ENCODE measurements at places on chromosomes 1 and 21.
A peak's percentile ranks its signal among the peaks of the same experiment; 100 is the strongest.

GRCh38 chr1:209692296-209692695 is 12.3 kb upstream of the HSD11B1 start:
- no peak for DNase-seq

DNA sequence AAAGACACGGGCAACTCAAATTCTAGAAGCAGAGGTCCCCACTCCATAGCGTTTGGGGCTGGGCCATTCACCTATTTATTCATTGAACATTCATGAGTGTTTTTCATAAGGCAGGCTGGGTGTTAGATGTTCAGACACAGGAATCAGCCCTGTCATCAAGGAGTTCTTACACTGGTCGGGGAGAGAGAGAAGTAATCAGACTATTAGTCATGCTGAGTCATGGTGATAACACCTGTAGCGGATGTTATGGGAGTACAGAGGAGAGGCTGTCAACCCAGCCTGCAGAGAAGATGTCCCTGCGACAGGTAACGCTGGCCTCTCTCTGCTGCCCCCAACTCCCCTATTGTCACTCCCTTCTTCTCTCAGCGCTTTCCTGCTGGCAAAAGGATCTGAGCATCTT is 17.2 kb downstream of the LY9 start:
- no peak for DNase-seq

- no peak for DNase-seq
Observed at GRCh38 chr1:29235955-29236711, at the start of gene PTPRU. Gene PTPRU, plus strand, starts transcription at chr1:29236522. Its CDS starts 123 bp downstream, at chr1:29236645.

DNA sequence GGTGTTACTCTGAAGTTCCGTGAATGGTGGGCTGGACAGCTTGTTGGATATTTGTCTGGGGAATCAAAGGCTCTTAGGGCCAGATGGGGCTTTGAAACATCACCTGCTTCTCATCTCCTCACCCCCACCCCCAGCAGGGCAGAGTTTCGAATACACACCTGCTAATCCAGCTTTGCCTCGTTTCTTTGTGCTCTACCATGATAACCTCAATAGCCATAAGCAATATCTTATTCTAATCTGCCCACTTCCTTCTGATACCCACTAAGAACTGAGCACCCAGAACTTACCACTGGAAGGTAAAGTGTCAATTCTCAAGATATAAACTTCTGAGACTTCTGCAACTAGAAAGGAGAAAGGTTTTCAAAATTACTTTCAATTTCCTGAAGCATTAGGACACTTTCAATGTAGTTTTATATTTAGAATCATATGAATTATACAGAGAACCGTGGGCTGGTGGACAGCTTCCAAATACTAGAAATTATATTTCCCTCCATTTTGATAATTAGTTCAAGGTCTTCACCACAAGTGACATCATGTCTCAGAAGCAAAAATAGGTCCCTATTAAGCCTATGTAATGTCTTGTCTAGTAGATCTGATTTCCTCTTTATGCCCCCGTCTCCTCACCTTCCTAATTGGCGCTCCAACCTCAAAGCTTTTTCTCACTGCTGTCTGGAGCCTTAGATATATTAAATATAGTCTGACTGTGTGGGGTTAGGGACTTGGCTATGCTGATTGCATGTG is 64.4 kb upstream of the NEK2 start:
- no peak for DNase-seq

- no peak for DNase-seq
Observed at GRCh38 chr1:21257431-21258135, 32.7 kb downstream of the ECE1 start.

- no peak for DNase-seq
Observed at GRCh38 chr1:181295217-181295616, 188.1 kb upstream of the CACNA1E start.

- no peak for DNase-seq
Observed at GRCh38 chr1:232470711-232471110, 159.2 kb downstream of the SIPA1L2 start.

DNA sequence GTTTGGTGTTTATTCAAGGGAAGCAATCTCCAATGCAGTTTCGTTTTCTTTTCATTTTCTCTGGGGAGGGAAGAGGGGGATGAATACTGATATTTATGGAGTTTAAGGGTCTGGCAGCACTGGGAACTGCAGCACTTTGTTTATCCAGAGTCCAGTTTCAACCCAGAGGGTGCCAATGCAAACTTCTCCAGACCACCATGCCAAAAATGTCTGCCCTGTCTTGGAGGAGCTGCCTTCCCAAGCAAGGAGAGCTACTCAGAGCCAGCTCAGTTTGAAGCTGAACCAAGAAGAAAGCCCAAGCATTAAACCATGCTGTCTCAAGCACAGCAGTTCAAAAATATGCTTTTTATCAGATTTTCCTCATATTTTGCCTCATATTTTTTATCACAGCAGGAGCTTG is 589.7 kb downstream of the LMO4 start:
- DNase-seq, result no peak

DNA sequence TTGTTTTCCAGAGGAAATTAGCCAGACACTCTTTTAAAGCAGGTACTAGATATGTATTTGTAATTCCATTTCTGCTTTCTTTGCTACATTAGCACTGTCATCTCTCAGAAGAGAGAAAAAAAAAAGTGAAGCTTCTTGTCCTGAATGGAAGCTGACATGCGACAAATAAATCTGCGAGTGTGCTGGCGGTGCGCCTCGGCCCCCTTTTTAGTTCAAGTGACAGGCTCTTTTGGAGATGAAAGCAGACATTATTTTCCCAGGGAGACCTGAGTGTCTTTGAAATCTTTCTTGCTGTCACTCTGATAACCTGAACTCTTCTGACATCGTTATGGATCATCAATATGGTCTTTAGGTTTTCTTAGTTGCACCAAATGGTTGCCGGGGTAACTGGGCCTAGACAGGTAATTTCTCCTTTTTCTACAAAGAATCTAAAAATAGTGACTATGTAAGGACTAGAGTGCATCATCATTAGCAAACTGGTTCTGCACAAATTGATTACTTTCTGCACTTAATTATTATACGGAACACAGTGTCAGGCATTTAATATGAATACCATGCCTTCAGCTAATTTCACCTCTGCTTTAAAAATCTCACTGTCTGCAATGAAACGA is 478.6 kb downstream of the PCP4 start:
- DNase-seq, result no peak

DNA sequence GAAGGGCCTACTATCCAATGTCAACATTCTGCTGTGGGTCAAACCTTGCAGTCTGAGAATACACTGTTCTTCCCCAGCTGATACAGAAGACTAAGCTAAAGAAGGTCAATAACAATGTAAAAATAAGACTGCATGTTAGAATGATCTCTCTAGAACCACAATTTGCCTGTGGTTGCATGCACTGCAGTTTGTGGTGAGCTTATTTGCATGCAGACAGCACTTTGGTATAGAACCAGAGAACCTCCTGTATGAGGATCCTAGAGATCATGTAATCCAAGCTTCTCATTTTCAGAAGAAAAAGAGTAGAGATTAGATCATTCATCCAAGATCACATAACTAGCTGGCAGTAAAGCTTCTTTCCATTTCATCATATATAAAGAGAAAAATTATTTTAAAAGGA is 15.8 kb downstream of the SYNJ1 start:
- DNase-seq, result no peak

DNA sequence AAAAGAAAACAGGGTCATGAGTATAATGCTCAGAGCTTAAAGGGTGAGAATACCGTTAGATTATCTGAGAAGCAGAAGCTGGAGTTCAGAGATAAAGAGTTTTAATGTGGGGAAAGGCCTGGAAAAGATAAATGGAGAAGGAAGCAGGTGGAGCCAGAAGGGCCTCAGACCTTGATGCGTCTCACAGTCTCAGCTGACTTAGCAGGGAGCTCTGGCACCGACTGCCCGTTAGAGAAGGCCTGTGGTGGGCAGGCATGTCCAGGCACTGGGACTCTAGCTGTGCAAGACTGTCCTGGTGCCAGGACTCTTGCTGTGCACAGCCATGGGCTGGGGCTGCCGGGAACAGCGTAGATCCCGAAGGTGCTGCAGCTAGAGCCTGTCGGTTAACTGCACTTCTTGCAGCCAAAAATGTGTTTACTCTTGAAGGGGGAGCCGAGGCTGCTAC is 3.8 kb upstream of the SLAMF9 start:
- DNase-seq, result no peak

DNA sequence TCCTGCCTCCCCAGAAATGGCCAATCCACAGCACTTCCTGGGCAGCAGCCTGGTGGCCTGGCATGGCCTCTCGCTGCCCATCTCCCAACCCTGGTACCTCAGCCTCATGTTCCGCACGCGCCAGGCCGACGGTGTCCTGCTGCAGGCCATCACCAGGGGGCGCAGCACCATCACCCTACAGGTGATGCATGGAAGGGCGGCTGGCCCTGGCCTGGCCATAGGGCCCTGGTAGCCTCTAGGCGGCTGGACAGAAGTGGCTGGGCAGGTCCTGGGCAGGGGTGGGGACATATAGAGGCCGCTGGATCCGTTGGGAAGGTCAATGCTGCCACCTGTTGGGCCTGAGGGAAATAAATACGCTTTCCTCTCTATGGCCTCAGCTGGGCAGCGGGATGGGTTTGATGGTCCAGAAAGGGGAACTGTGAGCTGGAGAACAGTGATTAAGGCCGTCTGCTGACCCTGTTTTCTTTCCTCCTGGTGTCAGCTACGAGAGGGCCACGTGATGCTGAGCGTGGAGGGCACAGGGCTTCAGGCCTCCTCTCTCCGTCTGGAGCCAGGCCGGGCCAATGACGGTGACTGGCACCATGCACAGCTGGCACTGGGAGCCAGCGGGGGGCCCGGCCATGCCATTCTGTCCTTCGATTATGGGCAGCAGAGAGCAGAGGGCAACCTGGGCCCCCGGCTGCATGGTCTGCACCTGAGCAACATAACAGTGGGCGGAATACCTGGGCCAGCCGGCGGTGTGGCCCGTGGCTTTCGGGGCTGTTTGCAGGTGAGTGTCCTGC is 14.4 kb downstream of the CELSR2 start:
- DNase-seq, result peak; percentile 60

- DNase-seq, result no peak
Observed at GRCh38 chr1:12485231-12486058, 132.6 kb downstream of the DHRS3 start.

DNA sequence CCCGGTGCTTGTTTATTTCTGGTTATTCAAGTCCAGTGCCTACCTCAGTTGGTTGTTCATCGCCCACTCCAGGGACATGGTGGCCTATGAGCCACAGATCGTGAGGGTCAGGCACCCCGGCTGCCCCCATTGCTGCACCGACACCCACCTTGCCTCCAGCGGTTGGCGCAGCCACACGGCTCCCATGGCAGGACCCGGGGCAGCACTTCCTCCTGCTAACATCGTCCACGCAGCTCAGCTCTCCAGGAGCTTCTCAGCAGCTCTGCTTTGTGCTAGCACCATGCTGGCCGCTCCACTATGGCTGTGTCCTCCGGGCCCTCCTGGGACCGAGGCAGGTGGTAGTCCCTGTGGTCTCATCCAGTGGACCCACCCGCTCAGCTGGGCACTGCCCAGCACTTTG is 13.9 kb upstream of the PRKCZ start:
- no peak for DNase-seq

GRCh38 chr1:221435504-221435904 is 306.4 kb downstream of the DUSP10 start:
- no peak for DNase-seq
